A549 treated with AZD2906 at 1 μM for 4 hours (cell line): ENCODE measurements at places on chromosomes 16 and 17. TPM values are rescaled to one million over a fixed set of nuclear protein-coding genes. Genes with fewer than 3 reads are reported as not detected.

Gene PRSS33
- total RNA-seq: 0.05 to 0.06 TPM in 2 of 5 replicates, not detected in the others

Gene DNAAF8
- 0.87 to 1.6 TPM (median 1.3 TPM) in 5 replicates for total RNA-seq

Gene ELMO3
- 0.80 to 1.7 TPM (median 1.5 TPM) in 5 replicates for total RNA-seq

Gene FOXJ1
- 0.77 to 1.1 TPM (median 0.95 TPM) in 5 replicates for total RNA-seq

Gene DNAI2
- total RNA-seq: 0.03 to 0.10 TPM in 2 of 5 replicates, not detected in the others

Gene ACSM2B
- total RNA-seq: not detected in 5 replicates

Gene CACNA1H
- total RNA-seq: 12.7 to 20.5 TPM (median 17.0 TPM) in 5 replicates

Gene SPDYE4
- 0.10 TPM in 1 of 5 replicates, not detected in the others for total RNA-seq

Gene PDE6G
- total RNA-seq: 1.5 to 2.8 TPM (median 2.4 TPM) in 5 replicates

Gene ZG16B
- total RNA-seq: 0.37 to 0.96 TPM (median 0.92 TPM) in 5 replicates

Gene ADCY9
- 6.9 to 7.9 TPM (median 7.3 TPM) in 5 replicates for total RNA-seq

Gene SCARF1
- total RNA-seq: 0.19 to 0.43 TPM (median 0.23 TPM) in 5 replicates

Gene CBFA2T3
- total RNA-seq: 0.77 to 1.3 TPM (median 1.1 TPM) in 5 replicates

Gene CARHSP1
- 142 to 167 TPM (median 154 TPM) in 5 replicates for total RNA-seq

Gene KRT9
- not detected in 5 replicates for total RNA-seq

Gene HEATR9
- not detected in 5 replicates for total RNA-seq

Gene TBC1D3L
- 7.0 to 12.7 TPM (median 12.1 TPM) in 5 replicates for total RNA-seq

Gene PRKCB
- total RNA-seq: 0.14 to 0.28 TPM (median 0.17 TPM) in 5 replicates

Gene SRCIN1
- 1.3 to 3.5 TPM (median 2.6 TPM) in 5 replicates for total RNA-seq

Gene WIPF2
- 18.7 to 23.5 TPM (median 20.0 TPM) in 5 replicates for total RNA-seq

Gene TVP23A
- total RNA-seq: 0.08 to 0.29 TPM (median 0.17 TPM) in 4 of 5 replicates, not detected in the other

Gene MAF
- 0.21 to 0.48 TPM (median 0.34 TPM) in 5 replicates for total RNA-seq

Gene CDH8
- total RNA-seq: 0.32 to 0.56 TPM (median 0.40 TPM) in 5 replicates

Gene CDRT15
- total RNA-seq: not detected in 5 replicates

Gene HS3ST6
- 1.1 to 2.1 TPM (median 2.0 TPM) in 5 replicates for total RNA-seq

Gene DNAH9
- total RNA-seq: 0.13 to 0.22 TPM in 2 of 5 replicates, not detected in the others

Gene CCDC40
- total RNA-seq: 6.3 to 8.3 TPM (median 7.6 TPM) in 5 replicates

Gene ITGAL
- total RNA-seq: 0.07 to 0.18 TPM (median 0.14 TPM) in 5 replicates

Gene PITPNC1
- total RNA-seq: 20.0 to 24.6 TPM (median 24.0 TPM) in 5 replicates

Gene CIITA
- total RNA-seq: 0.07 to 0.28 TPM (median 0.08 TPM) in 5 replicates

Gene TOX3
- 0.03 to 0.50 TPM (median 0.16 TPM) in 5 replicates for total RNA-seq

Gene PKD1
- total RNA-seq: 34.4 to 54.4 TPM (median 49.3 TPM) in 5 replicates

Gene CEP112
- total RNA-seq: 4.5 to 5.9 TPM (median 5.4 TPM) in 5 replicates

Gene VMO1
- total RNA-seq: 0.39 to 1.4 TPM (median 0.76 TPM) in 5 replicates

Gene ABCA3
- total RNA-seq: 17.3 to 21.9 TPM (median 20.6 TPM) in 5 replicates

Gene ESRP2
- total RNA-seq: 0.05 to 0.18 TPM (median 0.10 TPM) in 5 replicates

Gene ZP2
- not detected in 5 replicates for total RNA-seq

Gene RAB34
- total RNA-seq: 208 to 235 TPM (median 232 TPM) in 5 replicates

Gene RAB40C
- 14.1 to 20.1 TPM (median 19.5 TPM) in 5 replicates for total RNA-seq

Gene KRT39
- total RNA-seq: not detected in 5 replicates

Gene CCL22
- total RNA-seq: 0.05 to 0.07 TPM (median 0.05 TPM) in 4 of 5 replicates, not detected in the other

Gene KRTAP4-9
- total RNA-seq: not detected in 5 replicates

Gene SCIMP
- not detected in 5 replicates for total RNA-seq

Gene IRX6
- not detected in 5 replicates for total RNA-seq

Gene NR1D1
- total RNA-seq: 8.3 to 10.8 TPM (median 10.0 TPM) in 5 replicates

Gene XYLT1
- total RNA-seq: 0.61 to 0.87 TPM (median 0.75 TPM) in 5 replicates

Gene TUBG2
- 15.2 to 22.9 TPM (median 20.9 TPM) in 5 replicates for total RNA-seq

Gene GNG13
- not detected in 5 replicates for total RNA-seq

Gene OSBPL7
- 12.2 to 17.8 TPM (median 15.8 TPM) in 5 replicates for total RNA-seq

Gene KRTAP4-2
- not detected in 5 replicates for total RNA-seq

Gene RNF166
- total RNA-seq: 11.7 to 19.5 TPM (median 18.2 TPM) in 5 replicates

Gene PYDC1
- not detected in 5 replicates for total RNA-seq
